IPS DF 6.9 (cell line): ENCODE measurements at places on chromosomes 3 and 15.

DNA sequence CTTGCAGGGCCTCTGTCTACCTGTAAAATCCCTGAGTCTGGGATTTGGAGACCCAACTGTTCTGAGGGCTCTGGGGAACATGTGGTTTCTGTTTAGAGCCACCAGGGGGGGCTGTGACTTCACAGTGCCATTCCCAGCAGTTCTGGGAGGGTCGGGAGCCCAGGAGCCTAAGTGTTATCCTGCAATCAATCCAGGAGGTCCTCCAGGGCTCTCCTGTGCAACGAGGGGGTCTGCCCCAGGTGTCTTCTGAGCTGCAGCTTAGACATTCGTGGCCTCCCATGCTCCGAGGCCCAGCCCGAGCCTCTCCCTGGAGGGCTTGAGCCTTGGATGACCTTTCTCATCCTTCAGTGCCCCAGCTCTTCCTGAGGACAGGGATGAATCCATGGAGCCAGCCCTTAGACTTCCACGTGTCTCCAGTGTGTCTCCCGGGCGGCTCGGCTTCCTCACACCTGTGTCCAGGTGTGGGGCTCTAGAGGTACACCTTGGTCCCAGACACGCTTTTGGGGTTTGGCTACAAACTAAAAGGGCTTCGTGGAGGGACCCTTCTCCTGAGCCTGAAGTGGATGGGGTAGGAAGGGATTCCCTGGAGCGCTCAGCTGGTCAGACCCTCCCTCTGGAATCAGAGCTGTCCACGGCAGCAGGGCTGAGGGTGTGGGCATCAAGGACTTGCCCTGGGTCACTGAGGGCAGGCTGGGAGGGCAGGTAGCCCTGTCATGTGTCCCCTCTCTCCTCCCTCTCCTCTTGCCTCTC lies 20.3 kb upstream of the ABTB1 start:
- no peak overlapping the region for H3K4me3 ChIP-seq
- H3K27ac ChIP-seq = no peak overlapping the region
- no peaks in the 10 kb centered on the region for H3K27me3 ChIP-seq

DNA sequence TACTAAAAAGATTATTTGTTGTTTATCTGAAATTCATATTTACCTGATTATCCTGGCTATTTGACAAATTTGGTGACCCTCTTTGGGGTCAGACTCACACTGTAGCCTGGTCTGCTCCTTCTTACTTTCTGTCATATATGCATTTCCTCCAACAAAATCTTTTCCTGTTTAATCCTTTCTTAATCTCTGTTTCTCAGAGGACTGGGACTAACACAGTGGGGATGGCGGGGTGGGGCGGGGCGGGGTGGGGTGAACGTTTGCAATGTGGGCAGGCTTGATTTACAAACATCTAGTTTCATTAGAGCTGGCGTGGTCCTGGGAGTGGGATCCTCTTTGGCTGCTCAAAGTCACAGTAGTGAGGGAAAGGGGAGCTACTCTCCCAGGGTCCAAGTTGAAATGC lies 35.3 kb upstream of the CDCP1 start:
- no peak overlapping the region for H3K4me3 ChIP-seq
- no peak overlapping the region for H3K27ac ChIP-seq
- no peak for DNase-seq
- H3K27me3 ChIP-seq = no peaks in the 10 kb centered on the region
- peaks cover 2% of the 10 kb centered on the region for H3K4me1 ChIP-seq
- H3K36me3 ChIP-seq = no peaks in the 10 kb centered on the region

- H3K36me3 ChIP-seq = no peaks in the 10 kb centered on the region
- H3K4me3 ChIP-seq = no peak overlapping the region
- no peaks in the 10 kb centered on the region for H3K27me3 ChIP-seq
- H3K4me1 ChIP-seq = no peaks in the 10 kb centered on the region
These were observed 30.6 kb upstream of the FAM107A start for GRCh38 chr3:58607816-58608215.

DNA sequence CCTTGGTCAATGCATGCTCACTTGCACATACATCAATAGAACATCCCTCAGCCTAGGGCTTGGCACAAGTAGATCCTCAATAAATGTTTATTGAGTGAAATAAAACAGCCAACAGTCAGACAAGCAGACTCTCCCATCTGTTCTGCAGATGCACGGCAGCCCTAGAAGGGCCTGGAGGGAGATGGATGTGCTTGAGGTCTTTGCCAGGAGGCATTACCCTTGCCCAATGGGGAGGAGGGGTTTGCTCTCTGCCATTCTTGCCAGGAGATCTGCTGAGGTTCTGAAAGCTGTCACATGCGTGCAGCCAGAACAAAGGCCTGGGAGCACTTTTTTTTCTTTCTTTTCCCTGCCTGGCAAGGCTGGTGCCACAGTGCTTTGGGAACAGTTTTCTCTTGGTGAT lies 349.3 kb upstream of the THRB start:
- no peaks in the 10 kb centered on the region for H3K4me1 ChIP-seq
- no peaks in the 10 kb centered on the region for H3K36me3 ChIP-seq
- no peaks in the 10 kb centered on the region for H3K27me3 ChIP-seq
- DNase-seq = no peak
- H3K4me3 ChIP-seq = no peak overlapping the region

GRCh38 chr15:40345867-40346578 lies 4.8 kb upstream of the PHGR1 start:
- no peaks in the 10 kb centered on the region for H3K27me3 ChIP-seq
- no peak overlapping the region for H3K4me3 ChIP-seq
- no peak overlapping the region for H3K27ac ChIP-seq

DNA sequence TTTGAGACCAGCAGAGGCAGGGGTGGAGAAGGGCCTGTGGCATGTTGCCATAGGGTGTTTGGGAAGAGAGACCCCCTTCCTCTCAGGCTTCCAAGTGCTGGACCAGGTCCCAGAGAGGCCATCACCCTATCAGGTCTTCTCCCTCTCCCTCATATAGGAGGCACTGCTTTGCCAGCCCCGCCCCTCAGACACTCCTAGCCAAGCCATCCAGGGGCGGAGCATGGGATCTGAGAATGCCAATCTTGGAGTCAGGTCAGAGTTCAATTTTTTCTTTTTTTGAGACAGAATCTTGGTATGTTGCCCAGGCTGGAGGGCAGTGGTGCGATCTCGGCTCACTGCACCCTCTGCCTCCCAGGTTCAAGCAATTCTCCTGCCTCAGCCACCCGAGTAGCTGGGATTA lies 32.7 kb downstream of the CRABP1 start:
- no peaks in the 10 kb centered on the region for H3K36me3 ChIP-seq
- DNase-seq = no peak
- H3K4me3 ChIP-seq = no peak overlapping the region
